ENCODE measurements at places on chromosomes 13 and 19.

DNA sequence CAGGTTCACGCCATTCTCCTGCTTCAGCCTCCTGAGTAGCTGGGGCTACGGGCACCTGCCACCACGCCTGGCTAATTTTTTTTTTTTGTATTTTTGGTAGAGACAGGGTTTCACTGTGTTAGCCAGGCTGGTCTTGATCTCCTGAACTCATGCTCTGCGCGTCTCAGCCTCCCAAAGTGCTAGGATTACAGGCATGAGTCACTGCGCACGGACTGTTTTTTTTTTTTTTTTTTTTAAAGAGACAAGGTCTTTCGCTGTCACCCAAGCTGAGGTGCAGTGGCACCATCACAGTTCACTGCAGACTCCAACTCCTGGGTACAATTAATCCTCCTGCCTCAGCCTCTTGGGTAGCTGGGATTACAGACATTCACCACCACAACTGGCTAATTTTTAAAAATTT is 8.2 kb upstream of the ADAMTS10 start:
- no peak for DNase-seq

GRCh38 chr13:95438297-95438696 is 114.2 kb upstream of the CLDN10 start:
- DNase-seq = no peak

DNA sequence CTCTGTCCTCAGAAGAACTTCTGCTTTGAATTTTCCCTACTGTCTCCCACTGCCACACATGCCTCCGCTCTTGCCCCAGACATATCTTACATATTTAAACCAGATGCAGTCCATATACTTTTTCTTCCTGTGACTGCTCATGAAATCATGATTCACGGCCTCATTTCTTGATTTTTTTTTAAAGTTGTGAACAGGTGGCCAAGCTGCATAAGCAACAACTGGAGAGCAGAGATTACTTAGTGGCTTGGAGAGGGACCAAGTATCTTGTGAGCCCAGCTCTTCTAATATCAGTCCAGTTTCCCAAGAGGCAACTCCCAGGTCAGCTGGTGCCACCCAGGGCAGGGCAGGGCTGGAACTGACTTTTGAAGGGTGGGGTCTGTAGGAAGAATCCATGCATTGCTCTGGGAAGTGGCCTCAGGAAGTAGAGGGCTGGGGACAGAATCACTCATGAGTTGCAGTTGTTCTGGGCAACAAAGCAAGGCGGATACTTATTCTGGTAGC is 152.4 kb downstream of the LMO7 start:
- no peak for DNase-seq

DNA sequence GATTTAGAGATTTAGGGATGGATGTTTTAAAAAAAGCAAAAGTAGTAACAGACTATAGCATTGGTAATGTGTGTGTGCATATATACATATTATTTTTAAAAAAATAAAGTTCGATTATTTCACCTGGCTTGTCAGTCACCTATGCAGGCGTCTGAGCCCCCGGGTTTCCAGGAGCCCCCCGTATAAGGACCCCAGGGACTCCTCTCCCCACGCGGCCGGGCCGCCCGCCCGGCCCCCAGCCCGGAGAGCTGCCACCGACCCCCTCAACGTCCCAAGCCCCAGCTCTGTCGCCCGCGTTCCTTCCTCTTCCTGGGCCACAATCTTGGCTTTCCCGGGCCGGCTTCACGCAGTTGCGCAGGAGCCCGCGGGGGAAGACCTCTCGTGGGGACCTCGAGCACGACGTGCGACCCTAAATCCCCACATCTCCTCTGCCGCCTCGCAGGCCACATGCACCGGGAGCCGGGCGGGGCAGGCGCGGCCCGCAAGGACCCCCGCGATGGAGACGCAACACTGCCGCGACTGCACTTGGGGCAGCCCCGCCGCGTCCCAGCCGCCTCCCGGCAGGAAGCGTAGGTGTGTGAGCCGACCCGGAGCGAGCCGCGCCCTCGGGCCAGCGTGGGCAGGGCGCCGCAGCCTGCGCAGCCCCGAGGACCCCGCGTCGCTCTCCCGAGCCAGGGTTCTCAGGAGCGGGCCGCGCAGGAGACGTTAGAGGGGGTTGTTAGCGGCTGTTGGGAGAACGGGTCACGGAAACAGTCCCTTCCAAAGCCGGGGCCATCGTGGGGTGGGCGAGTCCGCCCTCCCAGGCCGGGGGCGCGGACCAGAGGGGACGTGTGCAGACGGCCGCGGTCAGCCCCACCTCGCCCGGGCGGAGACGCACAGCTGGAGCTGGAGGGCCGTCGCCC is 840 bp upstream of the CCNA1 start:
- no peak for DNase-seq

GRCh38 chr19:53308339-53308811 is 25.2 kb upstream of the ZNF845 start:
- DNase-seq = no peak

GRCh38 chr13:102682211-102682610 is 12.6 kb downstream of the METTL21C start:
- no peak for DNase-seq
